ENCODE measurements at places on chromosomes 7 and 10. TPM values are rescaled to one million over a fixed set of nuclear protein-coding genes. Genes with fewer than 3 reads are reported as not detected.

The SLC26A4 gene
- 1.4 TPM for total RNA-seq

GRCh38 chr7:98993024-98993897 is 114.9 kb downstream of the TRRAP start:
- no peak for DNase-seq

DNA sequence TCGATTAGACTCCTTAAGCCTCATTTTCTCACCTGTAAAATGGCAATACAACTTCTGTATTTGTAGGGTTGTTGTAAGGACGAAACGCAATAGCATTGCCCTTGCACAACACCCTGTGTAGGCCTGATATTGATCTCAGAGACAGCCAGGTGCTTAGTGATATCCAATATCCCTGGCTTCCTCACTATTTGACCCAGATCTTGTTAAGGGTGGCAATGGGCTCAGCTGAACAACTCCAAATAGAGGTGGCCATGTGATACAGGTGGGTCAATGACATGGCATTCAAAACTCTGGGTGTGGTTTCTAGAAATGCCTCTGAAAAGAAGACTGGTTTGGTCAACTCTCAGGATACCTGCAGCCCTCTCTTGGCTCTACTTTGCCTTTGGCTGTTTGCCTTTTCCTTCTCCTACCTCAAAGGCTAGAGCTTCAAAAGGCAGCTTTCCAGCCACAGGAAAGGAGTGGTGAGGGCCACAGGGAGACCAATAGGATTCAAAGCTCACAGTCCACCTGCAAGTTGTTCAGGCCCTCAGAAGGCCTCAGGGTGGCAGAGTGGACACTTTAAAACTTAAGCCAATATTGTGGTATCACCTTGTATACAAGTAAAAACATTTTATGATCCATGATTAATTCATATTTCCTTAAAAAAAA is 14.9 kb upstream of the GATAD1 start:
- DNase-seq, result no peak

The TMEM236 gene
- total RNA-seq, result 0.12 TPM

- peak; percentile 86 for DNase-seq
Observed at GRCh38 chr10:7818295-7819120, at the start of gene TAF3. Gene TAF3, plus strand, starts transcription at chr10:7818505. Its CDS starts 205 bp downstream, at chr10:7818710.

- DNase-seq, result no peak
Observed at GRCh38 chr7:101236292-101236835, 1.2 kb downstream of the CLDN15 start.

- DNase-seq, result peak; percentile 60
Observed at GRCh38 chr10:82925547-82925946, 1050.6 kb downstream of the NRG3 start.

GRCh38 chr10:114320249-114321116 is 81.4 kb downstream of the VWA2 start:
- DNase-seq, result no peak

GRCh38 chr7:121180436-121181063 is 148.2 kb upstream of the WNT16 start:
- DNase-seq, result no peak

The DLX5 gene
- 0.48 TPM for total RNA-seq

DNA sequence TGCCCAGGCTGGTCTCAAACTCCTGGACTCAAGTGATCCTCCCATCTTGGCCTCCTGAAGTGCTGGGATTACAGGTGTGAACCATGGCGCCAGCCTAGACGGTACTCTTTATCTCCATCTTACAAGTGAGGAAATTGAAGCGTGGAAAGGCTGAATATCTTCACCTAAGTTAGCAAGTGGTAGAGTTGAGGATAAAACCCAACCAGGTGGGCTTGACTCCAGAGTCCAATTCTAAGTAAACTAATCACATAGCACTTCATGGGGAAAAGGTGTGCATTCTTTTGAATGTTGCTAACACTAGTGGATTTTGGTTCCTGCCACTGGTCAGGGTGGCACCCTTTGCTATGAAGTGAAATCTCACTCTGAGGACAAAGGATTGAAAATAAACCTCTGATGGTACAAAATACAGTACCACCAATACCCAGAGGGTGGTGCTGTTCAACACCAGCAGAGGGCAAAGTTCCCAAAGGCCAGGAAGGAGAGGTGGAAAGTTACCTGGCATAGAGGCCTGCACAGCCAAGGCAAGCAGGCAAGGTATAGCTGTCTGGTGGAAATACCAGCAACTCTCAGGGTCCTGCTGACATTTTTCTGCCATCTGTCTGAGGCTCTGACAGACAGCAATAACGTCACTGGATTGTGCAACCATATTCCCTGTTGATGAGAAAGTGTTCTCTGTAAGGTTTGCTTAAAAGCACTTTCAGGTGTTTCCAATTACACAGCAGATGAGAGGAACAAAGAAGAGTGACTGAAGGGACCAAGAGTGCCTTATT is 17.6 kb downstream of the ZDHHC16 start:
- peak; percentile 35 for DNase-seq

- no peak for DNase-seq
Observed at GRCh38 chr7:34564091-34564490, 93.9 kb upstream of the NPSR1 start.

- peak; percentile 90 for DNase-seq
Observed at GRCh38 chr10:29141761-29142160, 147.1 kb upstream of the LYZL1 start.

DNA sequence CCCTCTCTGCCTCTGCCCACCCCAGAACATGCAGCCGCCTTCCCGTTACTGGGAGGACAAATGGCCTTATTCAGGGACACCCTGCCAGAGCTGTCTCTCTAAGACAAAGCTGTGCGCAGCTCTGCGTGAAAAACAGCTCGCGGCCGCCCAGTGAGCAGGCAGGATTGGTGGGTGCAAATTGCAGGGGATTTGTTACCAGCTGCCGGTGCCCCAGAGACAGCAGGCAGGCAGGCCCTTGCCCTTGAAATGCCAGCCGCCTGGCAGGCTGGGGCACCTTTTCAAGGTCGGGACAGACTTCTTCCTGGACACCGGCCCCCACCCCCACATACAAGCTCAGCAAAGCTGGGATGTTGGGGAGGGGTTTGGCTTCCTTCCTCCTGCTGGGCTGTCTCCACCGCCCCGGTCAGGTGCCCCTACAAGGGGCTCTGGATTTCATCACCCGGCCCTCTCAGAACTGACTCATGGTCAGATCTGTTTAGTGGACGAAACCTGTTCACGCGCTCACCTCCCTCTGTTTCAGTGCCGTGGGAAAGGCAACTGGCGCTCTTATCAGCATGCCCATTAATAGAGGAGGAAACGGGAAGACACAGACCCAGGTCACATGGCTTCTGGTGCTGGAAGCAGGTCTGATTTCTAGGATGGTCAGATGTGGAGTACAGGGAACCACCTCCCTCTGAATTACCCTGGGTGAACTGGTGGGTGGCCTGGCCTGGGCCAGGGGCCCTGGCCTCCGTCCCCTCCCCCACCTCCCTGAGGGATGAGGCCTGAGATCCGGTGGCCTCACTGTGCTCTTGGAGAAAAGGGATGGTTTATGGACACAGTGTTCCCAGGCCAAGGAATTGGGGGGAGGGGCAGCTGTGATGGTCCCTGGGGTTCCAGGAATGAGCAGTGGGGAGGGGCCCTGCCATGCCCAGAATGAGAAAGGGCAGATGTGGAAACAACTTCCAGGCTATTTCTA is 123.9 kb upstream of the PPIF start:
- no peak for DNase-seq

The SLC39A12 gene
- total RNA-seq, result not detected

GRCh38 chr10:93913706-93914105 is 19.9 kb downstream of the SLC35G1 start:
- DNase-seq, result no peak

The ZNF138 gene
- total RNA-seq, result 7.0 TPM

DNA sequence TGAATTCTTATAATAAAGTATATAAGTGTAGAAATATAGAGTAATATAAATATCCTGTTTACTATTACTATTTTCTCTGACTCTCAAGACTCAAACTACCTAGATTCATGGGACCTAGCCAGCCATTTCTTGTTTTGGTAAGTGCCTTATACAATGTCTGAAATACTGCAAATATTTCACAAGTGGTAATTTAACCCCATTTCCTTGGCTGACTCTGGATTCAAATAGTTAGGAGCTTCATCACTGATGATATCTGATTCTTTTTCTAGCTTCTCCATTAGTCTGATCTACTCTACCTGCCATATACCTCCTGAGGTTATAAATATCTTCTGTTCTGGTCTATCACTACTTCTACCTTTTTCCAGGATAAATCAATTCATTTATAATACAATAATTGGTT is 6.4 kb upstream of the RALA start:
- no peak for DNase-seq

DNA sequence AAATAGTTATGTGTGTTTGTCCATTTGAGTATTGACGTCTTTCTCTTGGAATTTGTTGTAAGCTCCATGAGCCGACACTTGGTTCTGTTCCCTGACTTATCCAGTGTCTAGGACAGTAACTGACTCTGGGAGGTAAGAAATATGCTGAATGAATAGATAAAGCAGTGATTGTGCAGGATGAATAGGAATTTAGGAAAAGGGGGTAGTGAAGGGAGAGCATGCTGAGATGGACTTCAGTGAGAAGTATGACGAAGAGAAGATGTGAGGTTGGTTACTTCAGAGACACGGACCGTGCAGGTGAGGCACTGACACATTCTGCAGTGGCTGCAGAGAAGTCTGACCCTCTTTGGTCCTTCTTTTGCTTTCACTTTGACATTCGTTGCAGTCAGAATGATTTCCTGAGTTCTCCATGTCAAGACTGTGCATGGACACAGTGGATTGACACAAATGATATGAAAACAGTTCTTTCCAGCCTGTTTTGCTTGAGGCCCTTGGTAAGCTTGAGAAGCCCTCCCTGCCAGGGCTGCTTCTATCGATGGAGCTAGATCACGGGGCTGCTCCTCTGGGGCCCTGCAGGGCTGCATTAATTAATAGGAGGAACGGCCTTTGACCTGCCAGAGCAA is 261.5 kb upstream of the SORCS1 start:
- DNase-seq, result peak; percentile 35

The C7orf57 gene
- total RNA-seq, result 1.4 TPM

The FGFR2 gene
- 0.60 TPM for total RNA-seq

Data from RPMI7951 (cell line).